Stimulated activated CD4-positive, alpha-beta T cell treated with anti-CD3 and anti-CD28 coated beads, TNF-alpha, amount 100 ng/mL, for 1 hour (primary cell): ENCODE measurements at places on chromosomes 16 and 17.

GRCh38 chr16:11557801-11558200, 28.9 kb downstream of the LITAF start:
- DNase-seq = no peak

DNA sequence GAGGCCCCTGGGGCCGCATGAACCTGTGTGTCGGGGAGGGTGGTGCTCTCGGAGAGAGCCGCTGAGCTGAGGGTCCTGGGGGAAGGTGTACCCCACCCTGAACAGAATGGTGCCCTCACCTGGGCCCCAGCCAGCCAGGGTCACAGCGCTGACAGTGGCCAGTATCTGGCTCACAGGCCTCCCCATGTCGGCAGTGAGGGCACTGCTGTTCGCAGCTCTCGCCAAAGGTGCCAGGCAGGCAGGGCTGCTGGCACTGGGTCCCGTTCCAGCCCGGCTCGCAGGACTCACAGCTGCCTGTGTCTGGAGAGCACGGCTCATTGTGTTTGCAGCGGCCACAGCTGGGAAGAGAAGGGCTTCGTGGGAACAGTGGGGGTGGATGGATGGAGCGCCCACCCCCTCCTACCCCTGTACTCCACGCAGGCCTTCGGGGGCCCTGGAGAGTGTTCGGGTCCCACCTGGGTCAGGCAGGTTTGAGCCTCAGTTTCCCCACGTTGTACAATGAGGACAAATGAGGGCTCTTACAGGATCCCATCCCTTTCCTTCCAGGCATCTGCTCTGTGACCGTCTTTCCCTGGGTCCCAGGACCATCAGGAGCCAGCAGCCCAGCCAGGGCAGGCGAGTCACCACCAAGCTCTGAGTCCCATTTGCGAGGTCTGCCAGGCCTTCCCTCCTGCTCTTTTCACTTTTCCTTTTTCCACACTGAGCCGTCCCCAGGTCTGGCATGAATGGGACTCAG, 5.0 kb downstream of the SCARF1 start:
- DNase-seq = no peak

DNA sequence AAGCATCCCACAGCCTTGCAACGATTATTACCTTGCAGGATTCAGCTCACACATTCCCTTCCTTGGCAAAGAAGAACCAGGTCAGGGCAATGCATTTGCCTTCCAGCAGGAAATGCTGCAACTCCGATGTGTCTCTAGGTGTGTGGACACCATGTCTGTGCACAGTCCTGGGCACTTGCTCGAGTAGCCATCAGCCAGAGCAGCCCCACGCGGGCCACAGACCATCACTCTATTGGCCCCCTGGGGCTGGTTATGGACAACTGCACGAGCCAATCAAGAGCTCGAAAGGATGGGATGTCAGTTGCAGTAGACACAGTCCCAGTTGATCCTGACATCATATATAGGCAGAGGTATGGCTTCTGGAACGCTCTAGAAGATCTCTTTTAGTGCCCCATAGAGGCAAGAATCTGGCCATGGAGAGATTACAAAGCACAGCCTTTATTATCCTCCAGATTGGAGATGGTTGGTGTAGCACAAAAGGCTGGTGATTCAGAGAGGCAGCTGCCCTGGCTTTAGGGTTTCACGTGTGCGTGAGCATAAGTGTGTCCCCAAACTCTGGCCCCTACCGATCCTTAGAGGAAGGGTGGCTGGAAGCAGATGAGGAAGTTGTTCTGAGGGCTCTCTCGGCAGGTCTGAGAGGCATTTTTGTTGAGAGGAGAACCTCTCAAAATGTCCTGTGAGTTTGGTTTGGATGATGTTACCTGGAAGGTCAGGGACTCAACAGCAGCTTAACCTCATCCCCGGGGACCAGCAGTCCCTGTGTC, 403.8 kb downstream of the SEC14L1 start:
- DNase-seq = no peak

DNA sequence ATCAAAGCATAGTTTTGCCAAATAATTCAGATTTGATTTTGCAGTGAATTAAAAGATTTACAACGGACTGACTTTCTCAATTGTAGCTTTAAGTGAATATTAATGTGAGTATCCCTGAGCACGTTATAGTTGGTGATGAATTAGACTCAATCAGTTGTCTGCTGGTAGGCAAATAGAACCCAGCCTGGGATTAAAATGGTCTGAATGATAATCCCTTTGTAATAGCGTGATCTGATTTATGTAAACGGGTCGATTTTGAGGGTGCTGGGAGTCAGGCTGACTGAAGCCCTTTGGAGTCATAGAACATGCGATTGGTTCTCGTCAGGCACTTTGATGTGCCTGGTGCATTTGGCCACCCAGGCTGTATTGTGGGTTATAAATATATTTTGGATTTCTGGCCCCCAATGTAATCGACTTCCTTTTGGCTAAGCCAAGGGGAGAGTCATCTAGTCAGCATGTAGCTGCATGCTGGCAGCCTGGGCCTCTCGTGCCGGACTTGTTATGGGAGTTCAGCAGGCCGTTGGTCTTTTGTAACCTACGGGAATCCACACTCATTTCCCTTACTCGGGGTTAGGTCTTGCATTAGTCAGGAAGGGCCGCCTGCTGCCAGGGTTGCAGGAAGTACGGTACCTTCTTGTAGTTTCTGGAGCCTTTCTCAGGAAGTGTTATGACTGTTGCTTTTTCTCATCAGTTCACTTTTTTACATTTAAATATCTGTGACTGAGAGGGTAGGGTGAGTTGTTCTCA, 5.4 kb downstream of the PGS1 start:
- DNase-seq = peak; percentile 38

GRCh38 chr17:50051606-50052005, 4.3 kb upstream of the ITGA3 start:
- DNase-seq = no peak

- peak; percentile 2 for DNase-seq
These were observed 28.4 kb upstream of the TMC5 start for GRCh38 chr16:19389246-19389645.
